ENCODE measurements at places on chromosomes 2 and 18. TPM values are rescaled to one million over a fixed set of nuclear protein-coding genes. Genes with fewer than 3 reads are reported as not detected.

GLI2 gene
- 6.3 TPM for total RNA-seq

LYG1 gene
- total RNA-seq, result 1.6 TPM

DSG2 gene
- total RNA-seq, result 2.2 TPM

FSIP2 gene
- 11.0 TPM for total RNA-seq

ABHD3 gene
- 11.9 TPM for total RNA-seq

GTF2A1L gene
- total RNA-seq, result 1.6 TPM

HNMT gene
- total RNA-seq, result 54.1 TPM

TRMT61B gene
- total RNA-seq, result 29.7 TPM

FNDC4 gene
- total RNA-seq, result 43.2 TPM

POTEC gene
- 0.31 TPM for total RNA-seq

NPHP1 gene
- total RNA-seq, result 6.3 TPM

ASTL gene
- not detected for total RNA-seq

CAVIN2 gene
- 2.2 TPM for total RNA-seq

AOX1 gene
- 1.9 TPM for total RNA-seq
